ENCODE measurements at places on chromosomes 2 and 18. TPM values are rescaled to one million over a fixed set of nuclear protein-coding genes. Genes with fewer than 3 reads are reported as not detected.
A peak's percentile ranks its signal among the peaks of the same experiment; 100 is the strongest.

GRCh38 chr2:195612611-195613495, 44.2 kb upstream of the SLC39A10 start:
- H3K4me3 ChIP-seq: no peak overlapping the region
- H3K4me1 ChIP-seq: no peaks in the 10 kb centered on the region
- peak overlapping the region; percentile 26 for H3K27ac ChIP-seq
- no peaks in the 10 kb centered on the region for H3K27me3 ChIP-seq
- DNase-seq: no peak

- H3K27ac ChIP-seq: no peak overlapping the region
- H3K4me3 ChIP-seq: no peak overlapping the region
- H3K36me3 ChIP-seq: no peaks in the 10 kb centered on the region
- H3K4me1 ChIP-seq: no peaks in the 10 kb centered on the region
- no peaks in the 10 kb centered on the region for H3K27me3 ChIP-seq
Observed at GRCh38 chr2:13240789-13241487, 524.2 kb downstream of the TRIB2 start.

- no peaks in the 10 kb centered on the region for H3K4me1 ChIP-seq
- H3K36me3 ChIP-seq: no peaks in the 10 kb centered on the region
- no peak overlapping the region for H3K27ac ChIP-seq
- DNase-seq: no peak
- no peak overlapping the region for H3K4me3 ChIP-seq
Observed at GRCh38 chr2:3986063-3986462, 282.7 kb downstream of the DCDC2C start.

Gene MAT2A
- 249 TPM for total RNA-seq

DNA sequence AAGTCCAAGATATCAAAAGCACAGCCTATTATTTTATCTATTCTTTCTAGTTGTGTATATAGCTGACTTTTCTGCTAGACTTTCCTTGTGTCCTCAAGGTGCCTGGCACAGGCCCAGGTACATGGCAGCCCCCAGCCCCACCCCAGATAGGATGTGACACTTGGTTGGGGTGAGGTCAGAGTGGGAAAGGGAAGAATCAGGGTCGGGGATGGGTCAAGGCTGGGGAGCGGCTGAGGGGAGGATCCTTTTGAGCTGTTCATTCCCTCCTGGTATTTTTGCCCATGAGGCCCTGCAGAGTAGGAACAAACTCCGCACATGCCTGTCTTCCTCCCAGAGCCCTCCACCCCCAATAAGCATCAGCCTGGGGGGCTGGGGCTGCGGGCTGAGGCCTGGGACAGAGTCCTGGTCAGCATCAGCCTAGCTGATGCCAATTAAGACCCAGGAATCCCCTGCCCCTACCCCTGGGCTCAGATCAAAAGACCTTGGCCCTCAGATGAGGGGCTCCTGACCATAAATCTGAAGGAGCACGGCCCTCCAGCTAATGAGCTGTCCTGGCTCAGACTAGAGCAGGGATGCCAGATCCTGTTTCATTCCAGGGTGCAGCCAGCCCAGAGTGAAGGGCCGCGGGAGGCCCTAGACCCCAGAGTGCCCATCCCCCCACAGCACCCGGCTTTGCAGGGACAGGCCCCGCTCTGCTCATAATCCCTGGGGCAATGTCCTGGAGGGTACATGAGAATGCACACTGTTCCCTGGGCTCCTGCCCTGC, 85.3 kb downstream of the SDC1 start:
- H3K27ac ChIP-seq: no peak overlapping the region
- no peak overlapping the region for H3K4me3 ChIP-seq
- DNase-seq: no peak
- no peaks in the 10 kb centered on the region for H3K27me3 ChIP-seq
- no peaks in the 10 kb centered on the region for H3K36me3 ChIP-seq

DNA sequence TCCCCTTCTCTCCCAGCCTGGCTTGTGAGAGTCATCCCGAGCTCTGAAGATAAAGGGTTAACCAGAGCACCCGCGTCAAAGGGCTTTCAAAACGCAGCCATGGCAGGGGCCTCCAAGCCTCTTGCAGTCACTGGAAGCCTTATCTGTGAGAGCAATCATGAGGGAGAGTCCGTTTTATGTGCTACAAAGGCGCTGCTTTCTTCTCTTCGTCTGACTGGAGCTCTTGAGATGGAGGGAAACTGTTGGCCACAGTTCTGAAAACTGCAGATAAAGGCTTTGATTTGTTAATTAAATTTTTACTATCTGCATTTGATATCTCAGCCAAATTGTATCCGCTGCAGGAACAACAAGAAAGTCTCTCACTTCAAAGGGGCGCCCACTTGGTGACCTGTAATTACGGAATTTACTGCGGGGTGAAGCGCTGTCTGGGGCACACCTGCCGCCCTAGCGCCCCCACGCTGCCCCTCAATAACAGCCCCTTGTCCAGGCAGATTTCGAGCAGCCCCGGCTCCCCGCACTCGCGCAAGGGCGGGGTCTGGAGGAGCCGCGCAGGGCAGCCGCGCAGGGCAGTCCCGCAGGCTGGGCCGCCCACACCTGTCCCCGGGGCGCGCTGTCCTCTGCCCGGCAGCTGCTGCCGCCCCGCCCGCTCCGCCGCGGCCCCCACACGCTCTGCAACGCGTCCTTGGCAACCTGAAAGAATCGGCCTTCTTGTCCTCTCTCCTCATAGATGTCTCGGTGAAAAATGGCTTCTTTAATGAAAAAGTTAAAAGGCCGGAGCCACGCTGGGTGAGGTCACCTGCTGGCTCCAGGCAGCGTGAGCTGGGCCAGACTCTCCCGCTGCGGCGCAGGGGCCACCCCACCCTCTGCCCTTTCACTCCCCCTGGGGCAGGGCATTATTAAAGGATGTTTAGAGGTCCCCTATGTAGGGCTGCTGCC, 217.9 kb downstream of the VAPA start:
- no peaks in the 10 kb centered on the region for H3K36me3 ChIP-seq
- no peaks in the 10 kb centered on the region for H3K27me3 ChIP-seq
- peak; percentile 59 for DNase-seq
- no peaks in the 10 kb centered on the region for H3K4me1 ChIP-seq
- H3K27ac ChIP-seq: no peak overlapping the region

DNA sequence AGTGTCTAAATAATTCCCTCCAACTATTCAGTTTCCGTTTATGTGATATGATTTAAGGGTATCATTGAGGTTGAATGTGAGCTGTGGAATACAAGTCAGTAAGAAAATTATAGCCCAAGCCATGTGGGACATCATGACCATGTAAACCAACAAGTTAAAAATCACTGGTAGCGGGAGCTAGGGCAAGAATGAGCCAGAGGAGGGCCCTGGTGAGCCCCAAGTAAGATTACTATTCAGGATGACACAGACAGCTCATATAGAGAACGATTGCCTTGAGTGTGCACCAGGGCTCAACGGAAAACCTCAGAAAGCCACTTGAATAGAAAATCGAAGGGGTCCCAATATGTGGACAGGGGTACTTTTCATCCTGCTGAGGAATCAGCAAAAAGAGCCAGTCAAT, 87.8 kb upstream of the RBMS1 start:
- no peak overlapping the region for H3K4me3 ChIP-seq
- H3K36me3 ChIP-seq: no peaks in the 10 kb centered on the region
- no peaks in the 10 kb centered on the region for H3K27me3 ChIP-seq

GRCh38 chr2:20299113-20299512, 51.5 kb downstream of the PUM2 start:
- no peak for DNase-seq
- H3K27me3 ChIP-seq: no peaks in the 10 kb centered on the region
- H3K4me1 ChIP-seq: no peaks in the 10 kb centered on the region
- no peak overlapping the region for H3K27ac ChIP-seq

Gene ALK
- not detected for total RNA-seq

Gene KCNS3
- total RNA-seq: 67.6 TPM

DNA sequence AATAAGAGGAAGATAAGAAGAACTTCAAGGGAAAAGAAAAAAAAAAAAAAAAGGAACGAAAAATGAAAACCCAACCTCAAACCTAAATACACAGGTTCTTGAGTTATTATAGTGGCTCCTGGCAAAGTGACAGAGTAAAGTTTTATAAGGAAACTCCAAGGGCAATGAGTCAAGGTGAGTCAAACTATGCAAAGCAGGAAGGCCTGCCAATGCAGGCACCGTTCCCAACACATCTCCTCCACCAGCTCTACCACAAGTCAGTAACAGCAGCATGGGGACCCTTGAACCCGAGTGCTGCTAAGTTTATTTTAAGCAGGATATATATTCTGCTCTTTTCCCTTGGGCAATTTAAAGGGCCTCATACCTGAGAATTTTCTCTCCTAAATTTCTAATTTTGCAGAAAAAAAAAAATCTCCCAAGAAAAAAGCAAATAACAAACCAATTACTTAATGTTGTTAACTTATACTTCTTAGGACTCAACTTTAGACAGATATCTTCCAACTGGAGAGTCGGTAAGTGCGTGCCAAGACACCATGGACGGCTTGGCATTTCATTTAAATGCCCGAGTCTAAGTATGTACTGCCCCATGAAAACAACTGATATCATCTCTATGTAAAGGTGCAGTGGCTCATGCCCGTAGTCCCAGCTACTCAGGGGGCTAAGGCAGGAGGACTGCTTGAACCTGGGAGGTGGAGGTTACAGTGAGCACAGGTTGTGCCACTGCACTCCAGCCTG, 75.7 kb upstream of the TFCP2L1 start:
- DNase-seq: no peak
- no peaks in the 10 kb centered on the region for H3K27me3 ChIP-seq
- no peaks in the 10 kb centered on the region for H3K4me1 ChIP-seq
- no peaks in the 10 kb centered on the region for H3K36me3 ChIP-seq

Gene EGR4
- not detected for total RNA-seq

GRCh38 chr2:201256082-201256481, 4.3 kb upstream of the CASP8 start:
- H3K27me3 ChIP-seq: no peaks in the 10 kb centered on the region
- H3K4me3 ChIP-seq: no peak overlapping the region
- no peak overlapping the region for H3K27ac ChIP-seq
- H3K4me1 ChIP-seq: no peaks in the 10 kb centered on the region

DNA sequence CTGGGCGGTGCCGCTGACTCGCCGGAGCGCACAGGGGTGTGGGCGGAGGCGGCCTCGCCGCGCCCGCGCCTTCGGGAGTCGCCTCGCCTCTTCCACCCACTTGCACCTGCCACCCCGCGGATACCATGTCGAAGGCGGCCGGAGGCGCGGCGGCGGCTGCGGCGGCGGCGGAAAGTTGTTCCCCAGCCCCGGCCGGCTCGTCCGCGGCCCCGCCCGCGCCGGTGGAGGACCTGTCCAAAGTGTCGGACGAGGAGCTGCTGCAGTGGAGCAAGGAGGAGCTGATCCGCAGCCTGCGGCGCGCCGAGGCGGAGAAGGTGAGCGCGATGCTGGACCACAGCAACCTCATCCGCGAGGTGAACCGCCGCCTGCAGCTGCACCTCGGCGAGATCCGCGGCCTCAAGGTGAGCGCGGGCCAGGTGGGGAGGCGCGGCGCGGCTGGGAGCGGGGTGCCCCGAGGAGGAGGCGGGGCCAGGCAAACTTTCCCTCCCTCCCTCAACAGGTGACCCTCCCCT, 766 bp downstream of the CCDC85A start:
- peaks cover 6% of the 10 kb centered on the region for H3K4me1 ChIP-seq
- H3K36me3 ChIP-seq: no peaks in the 10 kb centered on the region
- no peak for DNase-seq
- no peaks in the 10 kb centered on the region for H3K27me3 ChIP-seq
- peak overlapping the region; percentile 89 for H3K27ac ChIP-seq

DNA sequence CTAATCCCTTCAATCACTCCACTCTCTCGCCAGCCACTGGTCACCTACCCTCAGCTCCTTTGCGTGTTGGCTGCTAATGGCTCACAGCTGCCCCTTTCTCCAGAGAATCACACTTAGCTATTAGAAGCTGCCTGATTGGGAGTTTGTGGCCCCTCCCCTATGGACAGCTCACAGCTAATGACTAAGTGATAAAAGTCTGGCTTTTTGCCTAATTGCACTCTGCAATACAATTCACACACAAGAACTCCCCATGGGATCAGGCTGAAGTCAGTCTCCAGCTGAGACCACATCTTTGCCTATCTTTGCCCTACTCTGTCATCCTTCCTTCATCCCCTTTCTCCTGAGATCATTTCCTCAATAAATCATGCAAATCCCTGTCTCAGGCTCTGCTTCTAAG, 701.9 kb upstream of the RAB6C start:
- no peak overlapping the region for H3K4me3 ChIP-seq
- H3K27ac ChIP-seq: no peak overlapping the region
- H3K36me3 ChIP-seq: no peaks in the 10 kb centered on the region
- no peaks in the 10 kb centered on the region for H3K27me3 ChIP-seq
- no peaks in the 10 kb centered on the region for H3K4me1 ChIP-seq
- no peak for DNase-seq

DNA sequence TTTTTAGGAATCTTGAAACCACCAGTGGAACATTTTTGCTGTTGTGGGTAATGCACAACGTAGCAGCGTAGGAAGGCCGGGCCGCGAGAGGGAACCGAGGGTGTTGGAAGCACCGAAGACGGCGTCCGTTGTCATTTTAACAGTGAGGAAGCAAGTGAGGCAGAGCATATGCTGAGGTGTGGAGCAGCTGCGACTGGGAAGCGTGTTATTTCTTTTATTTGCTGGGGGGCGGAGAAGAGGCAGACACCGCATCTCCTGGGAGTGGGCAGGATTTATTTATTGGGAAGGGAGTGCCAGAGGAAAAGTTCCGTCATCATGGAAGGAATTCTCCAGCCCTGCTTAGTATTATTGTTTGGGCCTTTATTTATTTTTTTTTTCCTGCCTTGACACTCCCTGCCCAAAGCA, 232.8 kb downstream of the KLHL29 start:
- H3K4me3 ChIP-seq: no peak overlapping the region
- peak; percentile 76 for DNase-seq
- H3K27me3 ChIP-seq: no peaks in the 10 kb centered on the region
- peak overlapping the region; percentile 97 for H3K27ac ChIP-seq

DNA sequence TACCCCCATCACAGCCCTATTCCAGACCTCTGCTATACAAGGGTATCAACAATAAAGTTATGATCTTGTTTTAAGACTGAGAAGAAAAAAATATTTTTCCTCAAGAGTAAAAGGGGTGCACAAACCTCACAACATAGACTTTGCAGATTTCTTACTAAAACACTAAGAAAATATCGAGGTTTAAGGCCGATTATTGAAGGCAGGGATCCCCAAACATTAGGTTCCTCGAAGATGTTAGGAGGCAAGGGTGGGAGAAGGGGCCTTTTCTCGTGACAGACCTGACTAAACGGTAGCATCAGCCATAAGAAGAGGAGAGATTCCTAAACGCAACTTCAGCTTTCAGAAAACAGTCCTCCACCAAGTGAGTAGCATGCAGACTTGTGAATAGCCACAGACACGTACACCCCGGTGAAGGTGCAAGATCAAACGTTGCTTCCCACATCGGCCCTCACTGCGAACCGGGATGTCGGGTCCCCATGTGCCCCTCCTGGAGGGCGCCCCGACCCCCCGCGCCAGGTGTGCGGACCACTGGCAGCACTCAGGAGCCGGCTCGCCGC, 678 bp downstream of the PIAS2 start:
- no peaks in the 10 kb centered on the region for H3K4me1 ChIP-seq
- peak overlapping the region; percentile 90 for H3K27ac ChIP-seq
- peak overlapping the region; percentile 86 for H3K4me3 ChIP-seq
- DNase-seq: no peak
- H3K36me3 ChIP-seq: no peaks in the 10 kb centered on the region
- H3K27me3 ChIP-seq: no peaks in the 10 kb centered on the region

- DNase-seq: no peak
- H3K27ac ChIP-seq: peak overlapping the region; percentile 81
- H3K36me3 ChIP-seq: no peaks in the 10 kb centered on the region
- no peaks in the 10 kb centered on the region for H3K4me1 ChIP-seq
- H3K27me3 ChIP-seq: no peaks in the 10 kb centered on the region
Observed at GRCh38 chr2:238882082-238882755, 34.3 kb downstream of the TWIST2 start.

Gene RGPD4
- total RNA-seq: not detected

- no peak overlapping the region for H3K4me3 ChIP-seq
- no peak for DNase-seq
- peak overlapping the region; percentile 95 for H3K27ac ChIP-seq
- H3K4me1 ChIP-seq: peaks cover 29% of the 10 kb centered on the region
Observed at GRCh38 chr2:217415316-217415715, 555.5 kb upstream of the TNP1 start.
